ENCODE measurements at places on chromosomes 6 and 20.

DNA sequence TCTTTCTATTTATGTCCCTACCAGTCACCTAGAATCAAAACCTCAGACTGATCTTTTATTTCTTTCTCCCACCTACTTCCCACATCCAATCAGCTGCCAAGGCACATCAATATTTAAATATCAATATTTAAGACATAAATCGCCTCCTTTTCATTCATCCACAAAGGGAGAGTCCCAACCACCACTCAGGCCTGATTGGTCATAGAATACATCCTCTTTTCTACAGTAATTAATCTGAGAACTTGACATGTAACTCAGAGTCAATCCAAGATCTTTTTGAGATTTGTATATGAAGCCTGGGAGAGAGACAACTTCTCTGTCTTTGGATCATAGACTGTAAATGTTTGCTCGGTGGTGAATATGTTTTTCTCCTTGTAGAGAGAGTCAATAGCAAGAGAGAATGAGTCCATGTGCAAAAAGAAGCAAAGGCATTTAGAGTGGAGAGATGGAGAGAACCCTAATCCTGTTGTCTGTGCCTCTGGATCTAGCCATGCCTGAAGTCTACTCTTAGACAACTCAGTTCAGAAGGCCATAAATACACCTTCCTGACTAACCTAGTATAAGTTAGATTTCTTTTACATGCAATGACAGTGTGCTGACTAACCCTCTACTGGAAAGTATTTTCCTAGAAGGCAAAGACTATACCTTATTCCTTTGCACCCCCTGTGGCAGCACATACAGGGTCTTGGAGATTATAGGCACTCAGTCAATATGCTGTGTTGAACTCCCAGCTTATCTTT, 12.1 kb upstream of the NEDD9 start:
- no peak for DNase-seq

DNA sequence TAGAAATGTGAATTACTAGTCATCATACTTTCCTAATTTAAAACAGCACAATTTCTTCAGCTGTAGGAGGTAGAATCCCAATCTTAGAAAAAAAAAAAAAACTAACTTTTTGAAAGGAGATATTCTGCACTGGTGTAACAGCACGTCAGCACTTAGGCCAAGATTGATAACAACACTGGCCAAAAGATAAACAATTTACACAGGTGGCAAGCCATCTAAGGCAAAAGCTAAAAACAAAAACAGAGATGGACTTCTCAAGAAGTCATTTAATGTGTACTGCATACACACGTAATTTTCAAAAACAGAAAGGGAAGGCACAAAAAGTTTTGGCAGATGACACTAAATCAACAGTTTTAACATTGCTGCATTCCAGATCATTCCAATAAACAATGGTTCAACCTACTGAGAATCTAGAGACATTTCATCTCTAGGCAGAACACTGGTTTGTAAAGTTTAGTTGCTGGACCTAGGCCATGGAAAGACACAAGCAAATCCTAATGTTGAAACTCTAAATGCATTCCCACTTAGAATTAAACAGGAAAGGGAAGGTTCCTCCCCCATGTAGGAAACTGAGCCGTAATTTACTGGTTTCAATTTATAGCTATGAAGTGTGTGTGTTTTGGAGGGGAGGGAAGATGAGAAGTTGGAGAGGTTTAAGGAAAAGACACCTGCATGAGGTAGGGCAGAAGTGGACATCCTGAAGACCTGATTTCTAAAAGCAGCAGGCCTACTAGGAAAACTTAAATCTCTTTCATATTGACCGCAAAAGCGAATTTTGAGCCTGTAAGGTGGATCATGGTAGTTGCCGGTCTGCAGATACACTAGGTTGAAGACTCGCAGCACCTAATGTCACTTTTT, 1.3 kb downstream of the GCLC start:
- DNase-seq: no peak

GRCh38 chr6:6750594-6751265, 162.2 kb downstream of the LY86 start:
- no peak for DNase-seq

DNA sequence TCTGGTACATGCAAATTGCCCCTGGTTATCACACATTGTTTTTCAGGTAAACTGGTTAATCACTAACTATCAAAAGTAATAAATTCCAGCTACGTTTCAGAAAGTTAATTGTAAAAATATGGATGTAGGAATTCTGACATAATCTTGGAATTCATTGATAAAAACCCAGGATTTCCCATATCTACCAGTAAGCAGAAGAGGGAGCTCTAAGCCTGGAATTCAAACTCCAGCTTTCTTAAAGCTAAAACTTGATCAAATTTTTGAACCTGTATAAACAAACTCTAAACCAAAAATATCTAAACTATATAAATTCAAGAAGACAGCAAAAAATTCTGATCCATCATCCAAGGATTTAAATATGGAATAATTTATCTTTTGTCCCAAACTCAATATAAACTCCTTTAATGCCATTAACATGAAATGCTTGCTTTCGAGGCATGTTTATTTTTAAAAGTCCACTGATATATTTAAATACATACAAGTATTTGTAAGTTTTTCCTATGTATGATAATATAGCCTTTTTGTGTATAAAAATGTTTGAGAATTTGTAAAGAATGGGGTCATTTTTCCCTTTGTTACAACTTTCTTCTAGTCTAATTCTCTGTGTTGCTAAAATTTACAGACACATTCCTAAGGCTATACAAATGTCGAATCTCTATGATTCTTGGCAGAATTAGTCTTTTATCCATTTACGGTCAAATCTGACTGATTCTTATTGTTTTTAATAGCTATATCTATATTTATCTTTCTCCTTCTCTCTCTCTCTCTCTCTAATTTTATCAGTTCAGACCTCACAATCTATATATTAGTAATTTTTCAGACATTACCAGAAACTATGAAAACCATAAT, 91.4 kb upstream of the RNF217 start:
- DNase-seq: no peak

DNA sequence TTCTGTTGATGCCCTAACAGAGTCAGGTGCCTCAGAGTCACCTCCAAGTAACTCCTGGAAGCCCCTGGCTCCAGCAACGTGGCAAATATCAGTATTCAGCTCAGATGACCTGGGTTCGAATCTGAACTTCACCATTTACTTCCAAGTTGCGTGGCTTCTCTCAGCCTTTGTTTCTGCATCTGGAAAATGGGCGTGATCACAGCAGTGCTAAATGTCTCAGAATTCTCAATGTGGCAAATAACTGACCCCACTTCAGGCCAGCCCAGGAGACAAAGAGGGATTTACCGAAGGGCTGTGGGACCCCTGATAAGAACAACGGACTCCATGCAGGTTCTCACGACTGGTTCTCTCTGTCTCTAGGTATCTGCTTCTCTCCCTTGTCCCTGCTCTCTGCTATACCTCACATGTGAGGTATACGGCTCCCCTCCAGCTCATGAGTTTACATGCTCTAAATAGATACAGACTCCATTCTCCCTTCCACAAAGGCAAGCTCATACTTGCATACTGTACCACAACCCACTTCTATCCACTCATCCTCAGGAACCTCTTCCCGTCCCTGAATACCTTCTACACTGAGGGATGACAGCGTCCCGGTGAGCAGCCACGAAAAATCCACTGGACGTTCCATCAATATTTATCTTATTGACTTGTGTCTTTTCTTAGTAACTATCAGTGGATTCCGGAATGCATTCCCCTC, 84.1 kb downstream of the SNX5 start:
- DNase-seq: no peak

GRCh38 chr20:208942-209566, 18.0 kb upstream of the DEFB129 start:
- DNase-seq: peak; percentile 17

All from stimulated activated CD4-positive, alpha-beta T cell treated with anti-CD3 and anti-CD28 coated beads, Interleukin-2, amount 100 ng/mL, for 24 hours (primary cell).